ENCODE measurements at places on chromosomes 2 and 18.

DNA sequence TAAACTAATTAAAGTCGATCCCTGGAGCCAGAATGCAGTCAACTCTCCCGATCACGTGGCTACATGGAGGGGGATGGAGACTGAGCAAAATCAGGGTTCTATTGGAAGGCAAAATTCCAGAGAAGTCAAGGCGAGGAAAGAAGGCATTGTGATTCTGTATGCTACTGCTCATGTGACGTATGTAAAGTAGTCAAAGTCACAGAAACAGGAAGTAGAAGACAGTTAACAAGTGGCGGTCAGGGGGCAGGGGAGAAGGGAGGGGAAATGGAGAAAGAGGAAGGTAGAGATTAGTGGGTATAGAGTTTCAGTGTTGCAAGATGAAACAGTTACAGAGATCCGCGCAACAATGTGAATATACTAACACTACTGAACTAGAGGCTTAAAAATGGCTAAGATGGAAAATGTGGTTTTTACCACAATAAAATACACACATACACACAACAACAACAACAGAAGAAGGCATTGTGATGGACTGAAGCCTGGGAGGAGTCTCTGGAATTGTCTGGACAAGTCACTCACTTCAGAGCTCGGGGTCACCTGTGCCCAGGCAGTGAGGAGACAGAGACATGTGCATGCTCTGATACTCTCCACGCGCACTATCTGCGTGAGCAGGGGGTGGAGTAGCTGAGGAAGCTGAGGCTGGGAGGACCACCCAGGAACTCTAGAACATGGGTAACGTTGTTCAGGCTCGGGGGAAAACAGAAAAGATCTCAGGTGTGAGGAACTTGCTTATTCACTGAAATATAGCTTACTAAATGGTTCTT lies 89.9 kb upstream of the CDCA7 start:
- no peak for DNase-seq

- peak; percentile 89 for DNase-seq
These were observed at the start of gene ARL6IP6 for GRCh38 chr2:152718076-152718908. Gene ARL6IP6, plus strand, starts transcription at chr2:152718620. Its CDS starts 5 bp downstream, at chr2:152718625.

GRCh38 chr2:126846241-126846640 lies 52.4 kb upstream of the TEX51 start:
- DNase-seq = no peak

DNA sequence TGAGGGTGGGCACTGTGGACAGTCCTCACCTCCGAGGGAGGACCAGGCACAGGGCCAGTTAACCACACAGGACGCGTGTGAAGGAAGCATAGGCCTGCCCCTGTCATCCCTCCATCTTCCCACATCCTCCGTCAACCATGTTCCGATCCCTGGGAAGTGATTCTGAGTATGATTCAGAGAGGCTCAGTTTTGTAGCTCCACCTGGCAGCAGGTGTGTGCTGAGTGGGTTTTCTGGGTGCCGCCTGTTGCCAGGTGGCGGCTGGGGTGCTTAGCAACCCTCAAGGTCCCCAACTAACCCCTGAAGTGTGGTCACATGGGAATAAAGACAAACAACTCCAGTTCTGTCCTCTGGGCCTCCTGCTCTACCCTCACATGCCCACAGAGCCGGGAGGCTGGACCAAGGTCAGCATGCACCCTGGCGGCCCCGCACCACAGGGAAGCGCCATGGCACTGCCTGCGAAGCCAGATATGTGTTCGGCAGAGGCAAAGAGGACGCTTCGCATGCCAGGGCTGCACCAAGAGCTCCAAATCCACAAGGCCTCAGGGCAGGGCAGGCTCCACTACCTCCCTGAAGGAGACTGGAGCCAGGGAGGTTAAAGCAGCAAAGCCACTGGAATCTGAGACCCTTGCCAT lies 60.0 kb downstream of the ADCY3 start:
- no peak for DNase-seq

Data from activated T-cell treated with anti-CD3 and anti-CD28 coated beads for 48 hours (primary cell).